ENCODE measurements at places on chromosomes 7 and 10. TPM values are rescaled to one million over a fixed set of nuclear protein-coding genes. Genes with fewer than 3 reads are reported as not detected.
A peak's percentile ranks its signal among the peaks of the same experiment; 100 is the strongest.

GRCh38 chr7:25628446-25628845 lies 400.2 kb upstream of the NPVF start:
- DNase-seq: no peak

DNA sequence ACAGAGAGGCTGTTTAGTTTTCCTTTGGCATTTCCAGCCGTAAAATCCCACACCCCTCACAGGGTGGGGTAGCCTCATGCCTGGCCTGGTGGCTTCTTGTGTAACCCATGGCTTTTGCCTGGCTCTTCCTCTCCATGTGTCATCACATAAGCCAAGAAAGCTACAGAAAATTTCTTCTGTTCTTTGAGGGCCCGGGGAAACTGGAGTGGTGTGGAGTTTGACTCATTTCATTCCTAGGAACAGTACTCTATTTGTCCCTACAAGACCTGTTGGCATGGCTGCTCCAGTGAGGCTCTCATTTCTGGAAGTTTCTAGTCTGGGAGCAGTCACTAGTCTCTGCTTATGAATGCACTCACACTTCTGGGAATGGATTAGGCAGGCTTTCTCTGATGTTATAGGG lies 523.9 kb downstream of the SUGCT start:
- DNase-seq: no peak

GRCh38 chr7:99559175-99559915 lies 903 bp downstream of the ZNF655 start:
- DNase-seq: peak; percentile 62

GRCh38 chr7:44845451-44845850 lies 2.4 kb downstream of the H2AZ2 start:
- DNase-seq: no peak

The HSPA12A gene
- total RNA-seq: 5.2 TPM

The TRIM56 gene
- total RNA-seq: 12.9 TPM

DNA sequence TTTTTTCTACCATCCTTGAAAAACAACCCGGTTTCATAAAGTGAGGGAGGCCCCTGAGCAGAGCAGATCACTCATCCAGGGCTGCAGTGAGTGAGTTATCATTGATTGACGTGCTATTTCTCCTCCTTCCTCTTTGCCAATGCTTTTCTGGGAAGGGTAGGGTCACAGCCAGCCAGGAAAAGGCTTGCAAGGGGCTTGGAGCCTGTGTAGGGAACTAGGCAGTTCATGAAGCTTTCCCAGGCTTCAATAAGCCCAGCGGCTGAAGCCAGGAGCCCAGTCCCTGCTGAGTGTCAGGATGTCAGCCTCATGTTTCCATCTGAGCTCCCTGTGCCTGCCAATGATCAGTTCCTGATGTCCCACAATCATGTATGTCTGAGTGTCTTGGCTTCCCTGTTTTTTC lies 584.7 kb downstream of the GALNT17 start:
- DNase-seq: no peak

The ERVW-1 gene
- total RNA-seq: not detected

- DNase-seq: no peak
These were observed 56.5 kb downstream of the PWWP2B start for GRCh38 chr10:132453470-132453861.

- no peak for DNase-seq
These were observed 9.8 kb upstream of the ZNF22 start for GRCh38 chr10:44990965-44991364.

DNA sequence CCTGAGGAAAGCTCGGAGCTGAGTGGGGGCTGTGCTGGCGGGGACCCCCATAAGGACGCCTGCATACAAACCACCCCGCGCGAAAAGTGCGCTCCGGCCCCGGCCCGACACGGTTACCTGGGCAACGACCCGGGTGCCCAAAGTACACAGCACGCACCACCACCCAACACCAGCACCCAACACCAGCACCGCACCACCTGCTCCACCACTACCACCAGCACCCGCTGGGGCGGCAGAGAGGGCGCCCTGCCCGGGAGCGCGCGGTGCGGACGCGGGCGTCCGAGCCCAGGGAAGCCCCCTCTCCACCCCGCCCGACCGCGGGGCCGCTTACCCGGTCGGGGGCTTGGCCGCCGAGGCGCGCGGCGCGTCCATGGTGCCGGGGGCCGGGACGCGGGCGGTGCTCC lies 345 bp downstream of the COBL start:
- peak; percentile 65 for DNase-seq

- DNase-seq: peak; percentile 68
These were observed 18.6 kb upstream of the SMO start for GRCh38 chr7:129169686-129170440.

DNA sequence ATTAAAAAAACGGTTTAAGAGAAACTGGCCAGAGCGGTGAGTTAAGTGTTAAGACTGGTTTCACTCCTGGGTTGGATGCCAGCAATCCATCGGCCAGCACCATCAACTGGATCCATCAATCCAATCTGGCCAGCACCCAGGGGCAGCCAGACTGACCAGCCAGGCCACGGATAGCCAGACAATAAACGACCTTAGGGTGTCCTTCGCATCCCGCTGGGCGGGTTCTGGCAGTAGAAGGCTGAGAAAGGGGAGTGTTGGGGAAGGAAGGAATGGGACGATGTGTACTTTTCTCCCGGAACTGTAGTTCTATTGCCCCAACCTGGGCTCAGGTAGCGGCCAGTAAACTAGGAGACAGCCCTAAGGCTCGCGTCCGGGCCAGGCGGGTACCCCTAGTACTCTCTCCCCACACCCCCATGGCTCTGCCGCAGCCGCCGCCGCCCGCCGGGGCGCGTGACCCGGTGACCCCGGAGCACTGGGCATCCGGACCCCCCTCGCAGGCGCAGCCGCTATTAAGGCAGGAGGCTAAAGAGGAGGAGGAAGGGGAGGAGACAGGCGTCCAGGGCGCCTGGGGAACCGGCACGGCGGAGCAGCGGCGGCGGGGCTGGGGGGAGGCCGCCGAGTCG lies at the start of gene CASD1:
Gene CASD1 (plus strand): TSS at position 546 of the 623 bp plus-strand sequence. CDS start 276 bp downstream, outside the sequence.
- DNase-seq: peak; percentile 72

DNA sequence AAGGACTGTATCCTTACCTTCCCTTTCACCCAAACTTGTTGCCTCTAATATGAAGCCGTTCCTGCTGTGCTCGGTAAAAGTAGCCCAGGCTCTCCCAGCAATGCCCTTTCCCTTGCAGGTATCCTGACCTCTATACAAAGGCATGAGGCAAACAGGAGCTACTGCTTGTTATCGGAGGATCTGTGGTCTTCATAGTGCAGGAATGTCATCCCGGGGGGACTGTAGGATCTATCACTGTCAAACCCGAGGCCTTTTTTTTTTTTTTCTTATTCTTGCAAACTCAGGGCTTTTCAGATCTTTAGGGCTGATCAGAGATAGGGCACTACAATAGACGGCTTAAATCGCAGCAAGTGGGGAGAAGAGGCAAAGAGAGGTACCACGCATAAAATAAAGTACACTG lies 1206.6 kb downstream of the TYW1 start:
- no peak for DNase-seq

The COBL gene
- 51.9 TPM for total RNA-seq

The ZC3HAV1 gene
- 59.8 TPM for total RNA-seq
